Stimulated activated CD8-positive, alpha-beta memory T cell treated with anti-CD3 and anti-CD28 coated beads, Interleukin-2, amount 100 ng/mL, for 48 hours (primary cell): ENCODE measurements at places on chromosomes 3 and 15.

DNA sequence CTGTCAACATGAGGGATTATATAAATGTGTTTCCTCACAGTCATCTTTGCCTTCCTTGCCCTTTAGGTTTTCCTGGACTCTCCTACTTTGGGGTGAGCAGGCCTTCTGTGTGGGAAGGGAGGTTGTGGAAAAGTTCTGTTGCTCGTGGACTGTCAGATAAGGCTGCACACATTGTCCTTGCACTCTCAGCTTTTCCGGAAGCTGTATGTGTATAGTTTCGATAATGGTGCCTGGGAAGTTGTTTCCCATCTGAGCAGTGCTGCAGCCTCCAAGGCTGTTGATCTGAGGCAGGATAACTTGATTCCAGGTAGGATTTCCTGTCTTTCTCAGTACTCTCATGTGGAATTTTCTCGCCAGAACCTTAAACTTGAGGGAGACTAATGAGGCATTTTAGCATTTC, 297.8 kb upstream of the AZI2 start:
- no peak for DNase-seq

GRCh38 chr15:63366451-63366850, 15.2 kb downstream of the CA12 start:
- no peak for DNase-seq

GRCh38 chr3:85835857-85836440, 877.2 kb downstream of the CADM2 start:
- no peak for DNase-seq

DNA sequence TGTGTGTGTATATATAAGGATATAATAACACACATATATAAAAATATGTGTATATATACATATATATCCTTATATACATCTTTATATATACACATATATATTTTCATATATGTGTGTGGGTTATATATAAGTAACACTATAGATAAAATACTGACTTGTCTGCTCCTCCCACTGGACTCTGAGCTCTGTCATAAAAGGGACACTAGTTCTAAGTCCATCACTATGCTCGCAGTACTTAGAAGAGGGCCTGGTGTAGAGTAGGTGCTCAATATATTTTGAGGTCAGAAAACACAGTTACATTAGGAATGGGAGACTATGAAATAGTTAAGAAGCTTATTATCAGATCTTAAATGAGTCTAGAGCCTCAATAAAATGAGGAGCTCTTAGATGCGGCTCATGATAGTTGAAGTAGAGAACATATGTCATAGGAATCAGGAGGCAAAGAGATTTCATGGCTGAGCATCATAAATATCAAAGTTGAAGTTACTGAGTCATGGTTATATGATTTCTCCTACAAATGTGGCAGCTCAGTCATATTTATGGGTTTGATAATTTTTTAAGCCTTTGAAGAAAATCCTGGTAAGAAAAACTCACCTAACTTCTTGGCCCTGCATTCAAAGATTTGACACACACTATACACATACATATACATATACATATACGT, 371.2 kb upstream of the THBS1 start:
- DNase-seq = no peak

DNA sequence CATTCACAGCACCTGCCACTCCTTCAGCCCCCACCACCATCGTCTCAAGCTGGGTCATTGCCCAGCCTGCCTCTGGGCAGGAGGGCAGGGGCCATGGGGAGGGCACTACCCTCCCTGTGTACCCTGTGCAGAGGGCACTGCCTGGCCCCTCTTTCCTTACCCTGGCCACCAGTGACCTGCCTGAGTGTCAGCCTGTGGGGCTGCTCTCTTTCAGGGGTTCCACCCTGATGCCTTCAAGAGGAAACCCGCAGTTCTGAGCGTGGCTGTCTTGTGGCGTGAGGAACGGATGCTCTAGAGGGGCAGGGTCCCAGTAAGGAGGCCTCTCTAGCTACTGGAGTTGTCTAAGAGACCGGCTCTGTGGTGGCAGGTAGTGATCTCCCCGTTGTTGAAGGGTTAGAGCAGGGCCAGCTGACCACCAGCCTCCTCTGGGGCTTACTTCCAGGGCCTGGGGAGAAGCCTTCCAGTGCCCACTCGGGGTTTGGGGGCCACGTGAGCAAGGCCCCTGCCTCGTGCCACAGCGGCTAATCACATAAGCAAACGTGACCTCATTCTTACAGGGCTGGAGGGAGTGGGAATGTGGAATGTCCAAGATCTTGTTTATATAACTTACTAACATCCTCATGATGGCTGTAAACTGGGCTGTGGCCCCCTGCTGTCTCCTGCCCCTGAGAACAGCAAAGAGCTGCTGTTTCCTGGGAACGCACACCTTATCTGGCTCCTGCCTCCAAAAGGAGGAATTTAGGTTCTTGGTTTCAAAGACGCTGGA, 31.4 kb upstream of the SEC13 start:
- no peak for DNase-seq

DNA sequence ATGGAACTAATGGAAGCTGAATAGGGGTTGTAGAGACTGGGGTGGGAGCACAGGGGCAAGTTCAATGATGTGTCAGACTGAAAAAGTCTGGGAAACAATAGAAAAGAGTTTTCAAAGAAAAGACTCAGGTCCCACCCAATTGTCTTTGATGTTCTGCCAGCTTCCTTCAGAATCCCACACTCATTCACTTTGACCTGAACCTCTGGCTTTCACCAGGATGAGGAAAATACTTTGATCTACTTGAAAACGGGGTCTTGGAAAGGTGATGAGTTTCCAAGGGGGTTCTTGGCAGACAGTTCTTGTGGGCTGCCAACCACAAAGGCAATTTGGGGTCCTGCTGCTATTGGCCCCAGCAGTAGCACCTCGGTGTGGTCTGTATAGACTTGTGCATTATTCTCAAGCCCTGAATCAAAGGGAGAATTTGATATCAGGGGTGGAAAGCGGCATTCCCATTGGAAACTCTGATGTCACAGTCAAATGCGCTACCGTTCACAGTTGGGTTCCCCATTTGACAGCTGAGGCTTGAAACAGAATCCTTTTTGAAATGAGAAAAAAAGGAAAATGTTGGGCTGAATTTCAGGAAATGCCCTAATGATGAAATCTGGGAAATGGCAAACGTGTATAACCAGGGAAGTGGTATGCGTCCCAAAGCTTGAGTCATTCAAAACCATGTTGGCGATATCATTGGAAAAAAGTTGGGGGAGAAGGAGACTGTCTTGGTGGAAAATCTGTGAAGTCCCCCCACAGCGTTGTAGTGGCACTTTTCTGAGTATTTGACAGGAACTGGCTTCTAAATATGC, 229.2 kb upstream of the LRTM1 start:
- DNase-seq = no peak

GRCh38 chr3:37990527-37990926, at the start of gene VILL:
TSS of gene VILL (plus strand) at chr3:37990786. CDS start at chr3:37993673, 2,887 bp downstream.
- no peak for DNase-seq

GRCh38 chr3:138078901-138079344, 36.5 kb downstream of the DZIP1L start:
- no peak for DNase-seq

DNA sequence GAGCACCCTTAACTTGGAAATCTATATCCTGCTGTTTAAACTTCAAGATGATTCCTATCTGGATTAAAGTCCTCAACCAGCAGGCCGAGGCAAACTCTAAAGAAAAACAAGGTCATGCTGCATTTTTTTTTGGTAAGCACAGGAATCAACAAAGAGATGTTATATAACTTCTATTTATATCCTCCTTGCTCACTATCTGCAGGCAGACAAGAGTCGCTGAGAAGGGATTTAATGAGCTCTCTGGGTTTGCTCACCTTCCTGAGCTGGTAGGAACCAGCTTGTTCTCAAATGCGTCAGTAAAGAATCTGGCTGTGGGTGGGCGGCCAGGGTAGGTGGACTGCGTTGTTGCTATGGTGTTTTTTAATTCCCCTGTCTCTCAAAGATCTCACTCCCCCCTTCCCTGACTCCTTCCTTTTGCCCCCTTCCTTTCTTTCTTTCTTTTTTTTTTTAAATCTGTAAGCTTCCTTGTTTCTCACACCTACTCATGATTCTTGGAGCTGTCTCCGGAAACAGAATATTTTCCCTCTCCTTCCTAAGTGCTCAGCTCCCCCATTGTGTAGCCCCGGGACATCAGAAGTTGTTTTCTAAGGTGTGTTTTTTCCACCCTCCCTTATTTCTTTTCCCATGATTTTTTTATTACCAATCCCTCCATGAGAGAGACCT, 228.8 kb upstream of the BHLHE40 start:
- DNase-seq = no peak

DNA sequence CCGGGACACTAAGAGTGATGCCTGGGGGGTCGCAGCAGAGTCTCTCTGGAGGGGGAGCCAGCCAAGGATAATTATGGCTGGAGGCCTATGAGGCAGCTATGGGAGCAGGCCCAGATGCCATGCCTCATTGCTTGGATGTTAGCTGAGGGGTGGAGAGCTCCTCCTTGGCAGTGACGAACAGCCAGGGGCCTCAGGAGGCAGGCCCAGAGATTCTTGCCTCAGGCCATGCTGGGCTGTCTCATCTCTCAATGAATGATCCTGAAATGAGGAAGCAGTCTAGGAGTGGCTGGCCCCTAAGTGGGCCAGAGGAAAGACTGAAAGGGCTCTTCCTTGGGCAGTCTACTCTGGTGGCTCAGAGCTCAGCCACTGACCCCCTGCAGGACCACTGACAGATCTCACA, 21.3 kb downstream of the KIF9 start:
- DNase-seq = no peak

GRCh38 chr3:116034794-116035193, 410.5 kb downstream of the LSAMP start:
- DNase-seq = no peak

GRCh38 chr15:66389859-66390381, 3.2 kb downstream of the MAP2K1 start:
- DNase-seq = no peak

DNA sequence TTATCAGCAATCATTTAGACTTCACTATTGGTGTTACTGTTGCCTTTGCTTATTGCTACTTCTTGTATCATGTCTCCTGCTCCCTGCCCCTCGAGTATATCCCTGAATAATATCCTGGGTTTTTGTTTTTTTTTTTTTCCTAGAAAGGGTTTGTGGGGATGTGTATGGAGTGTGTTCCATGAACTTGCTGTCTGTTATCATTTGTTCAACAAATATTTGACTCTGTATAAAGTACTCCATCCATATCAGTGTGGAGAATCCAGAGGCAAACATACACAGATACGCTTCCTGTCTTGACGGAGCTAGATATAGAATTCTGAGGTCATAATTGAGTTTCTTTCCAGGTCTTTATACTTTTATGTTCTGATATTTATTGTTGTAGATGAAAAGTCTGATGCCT, 31.8 kb upstream of the GOLGA6L9 start:
- DNase-seq = no peak

- no peak for DNase-seq
Measured at GRCh38 chr3:151382671-151383070, 1.9 kb downstream of the P2RY12 start.

- DNase-seq = no peak
Measured at GRCh38 chr3:42095540-42095939, 4.4 kb downstream of the TRAK1 start.

DNA sequence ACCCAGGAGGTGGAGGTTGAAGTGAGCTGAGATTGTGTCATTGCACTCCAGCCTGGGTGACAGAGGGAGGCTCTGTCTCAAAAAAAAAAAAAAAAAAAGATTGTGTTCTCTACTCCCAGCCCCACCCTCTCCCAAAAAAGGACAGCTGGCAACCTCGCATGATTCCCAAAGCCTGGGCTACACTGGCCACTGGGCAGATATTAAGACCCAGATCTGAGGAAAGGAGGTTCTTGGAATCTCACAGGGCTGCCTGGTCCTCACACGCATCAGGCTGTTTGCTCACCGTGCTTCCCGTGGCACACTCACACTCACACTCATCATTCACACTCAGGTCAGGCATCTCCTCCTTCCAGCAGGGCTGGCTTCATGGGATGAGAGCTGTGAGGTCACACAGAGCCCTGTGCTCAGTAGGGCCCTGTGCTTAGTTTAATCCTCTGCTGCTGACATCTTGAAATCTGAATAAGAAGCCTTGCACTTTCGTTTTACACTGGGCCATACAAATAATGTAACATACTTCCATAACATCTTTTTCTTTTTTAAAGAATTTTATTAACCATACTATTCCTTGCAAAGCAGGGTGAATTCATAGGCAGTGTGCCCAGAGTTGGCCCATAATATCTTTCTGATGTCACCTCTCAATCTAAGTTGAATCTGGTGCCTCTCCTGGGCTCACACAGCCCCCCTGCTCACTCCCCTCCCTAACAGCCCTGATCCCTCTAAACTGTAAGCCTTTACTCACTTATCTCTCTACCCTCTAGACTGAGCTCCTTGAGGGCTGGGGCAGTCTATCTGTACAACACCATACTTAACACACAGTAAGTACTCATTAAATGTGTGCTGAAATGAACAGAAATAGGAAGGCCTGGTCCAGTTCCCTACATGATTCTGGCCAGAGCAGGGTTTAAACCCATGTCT, 50.2 kb upstream of the C15orf39 start:
- DNase-seq = no peak

GRCh38 chr15:33526532-33526931, 215.8 kb downstream of the RYR3 start:
- DNase-seq = no peak

GRCh38 chr3:105065895-105066839, 300.5 kb upstream of the ALCAM start:
- no peak for DNase-seq

GRCh38 chr15:84034578-84035398, 200.8 kb upstream of the GOLGA6L4 start:
- no peak for DNase-seq

DNA sequence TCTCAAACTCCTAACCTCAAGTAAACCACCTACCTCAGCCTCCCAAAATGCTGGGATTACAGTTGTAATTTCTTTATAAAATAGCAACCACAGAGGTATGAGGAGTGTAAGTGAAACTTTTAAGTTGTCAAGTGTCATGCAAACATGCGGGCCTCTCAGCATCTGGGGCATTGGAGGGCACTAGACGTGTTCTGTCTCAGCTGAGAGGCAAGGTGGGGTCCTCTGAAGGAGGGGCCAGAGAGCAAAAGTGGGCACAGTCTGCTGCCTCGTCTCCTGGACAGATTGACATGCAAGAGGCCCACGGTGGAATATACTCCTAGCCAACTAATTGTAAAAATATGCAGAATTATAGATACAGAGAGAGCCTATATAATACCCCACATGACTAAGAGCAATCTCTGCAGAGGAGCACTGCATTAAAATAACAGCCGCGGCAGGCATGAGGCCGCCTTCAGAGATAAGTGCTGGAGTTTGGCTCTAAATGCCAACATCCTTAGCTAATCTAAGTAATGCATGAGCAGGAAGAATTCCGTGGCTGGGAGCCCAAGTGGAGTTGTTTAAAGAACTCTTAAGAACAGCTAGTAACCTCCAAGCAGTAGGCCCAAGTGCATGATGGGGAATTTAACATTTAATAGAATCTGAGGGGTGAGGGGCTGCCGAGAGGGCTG, 87.8 kb upstream of the RNU6-1 start:
- DNase-seq = no peak

DNA sequence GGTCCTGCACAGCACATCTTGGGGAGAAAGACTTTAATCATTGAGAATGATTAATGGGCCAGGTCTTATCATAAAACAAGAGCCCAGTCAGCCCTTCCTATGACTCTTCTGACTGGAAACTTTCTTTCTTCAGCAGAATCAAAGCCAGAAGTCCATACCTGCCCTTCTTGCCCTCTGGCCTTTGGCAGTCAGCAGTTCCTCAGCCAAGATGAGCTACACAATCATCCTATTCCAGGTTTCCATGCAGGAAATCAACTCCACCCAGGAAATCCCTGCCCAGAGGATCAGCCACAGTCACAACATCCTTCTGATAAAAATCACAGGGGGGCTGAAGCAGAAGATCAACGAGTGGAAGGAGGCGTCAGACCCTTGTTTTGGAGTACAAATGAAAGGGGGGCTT, 26.9 kb downstream of the ZNF589 start:
- no peak for DNase-seq
